Mesendoderm (in vitro differentiated cells): ENCODE measurements at places on chromosomes 7 and 10.

GRCh38 chr7:92835261-92835850, 1.0 kb downstream of the CDK6 start:
- no peaks in the 10 kb centered on the region for H3K27me3 ChIP-seq
- H3K36me3 ChIP-seq = no peaks in the 10 kb centered on the region
- H3K4me1 ChIP-seq = no peaks in the 10 kb centered on the region
- peak overlapping the region; percentile 52 for H3K27ac ChIP-seq
- peak; percentile 95 for DNase-seq

- H3K4me1 ChIP-seq = peaks cover 4% of the 10 kb centered on the region
- H3K27me3 ChIP-seq = no peaks in the 10 kb centered on the region
- H3K36me3 ChIP-seq = peaks cover 3% of the 10 kb centered on the region
- peak overlapping the region; percentile 62 for H3K27ac ChIP-seq
- H3K4me3 ChIP-seq = peak overlapping the region; percentile 71
Observed at GRCh38 chr7:100705320-100705752, 585 bp upstream of the POP7 start.

DNA sequence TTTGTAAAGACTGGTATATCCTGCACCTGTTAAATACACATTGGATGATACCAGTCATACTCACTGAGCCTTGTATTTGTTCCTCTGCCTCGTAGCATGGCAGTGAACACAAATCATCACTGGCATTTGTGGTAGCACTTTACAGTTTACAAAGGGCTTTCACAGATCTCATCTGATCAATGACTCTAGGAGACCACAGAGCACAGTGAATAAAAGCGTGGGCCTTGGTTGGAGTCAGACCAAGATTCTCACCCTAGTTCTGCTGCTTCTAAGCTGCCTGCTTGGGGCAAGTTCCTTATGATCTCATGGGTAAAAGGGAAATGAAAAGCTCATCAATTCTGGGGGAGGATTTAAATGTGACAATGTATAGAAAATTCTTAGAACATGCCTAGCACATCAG, 129.9 kb upstream of the AGK start:
- H3K27ac ChIP-seq = no peak overlapping the region
- no peaks in the 10 kb centered on the region for H3K27me3 ChIP-seq
- DNase-seq = no peak
- H3K36me3 ChIP-seq = no peaks in the 10 kb centered on the region
- H3K4me1 ChIP-seq = no peaks in the 10 kb centered on the region
- no peak overlapping the region for H3K4me3 ChIP-seq

GRCh38 chr7:50266635-50267386, 37.7 kb upstream of the IKZF1 start:
- no peak for DNase-seq
- H3K36me3 ChIP-seq = no peaks in the 10 kb centered on the region
- H3K27ac ChIP-seq = no peak overlapping the region
- H3K27me3 ChIP-seq = no peaks in the 10 kb centered on the region
- no peaks in the 10 kb centered on the region for H3K4me1 ChIP-seq

GRCh38 chr10:78991187-78991586, 77.6 kb upstream of the ZMIZ1 start:
- H3K27ac ChIP-seq = no peak overlapping the region
- DNase-seq = no peak
- H3K27me3 ChIP-seq = no peaks in the 10 kb centered on the region
- H3K4me3 ChIP-seq = no peak overlapping the region
- H3K36me3 ChIP-seq = no peaks in the 10 kb centered on the region
- H3K4me1 ChIP-seq = no peaks in the 10 kb centered on the region

DNA sequence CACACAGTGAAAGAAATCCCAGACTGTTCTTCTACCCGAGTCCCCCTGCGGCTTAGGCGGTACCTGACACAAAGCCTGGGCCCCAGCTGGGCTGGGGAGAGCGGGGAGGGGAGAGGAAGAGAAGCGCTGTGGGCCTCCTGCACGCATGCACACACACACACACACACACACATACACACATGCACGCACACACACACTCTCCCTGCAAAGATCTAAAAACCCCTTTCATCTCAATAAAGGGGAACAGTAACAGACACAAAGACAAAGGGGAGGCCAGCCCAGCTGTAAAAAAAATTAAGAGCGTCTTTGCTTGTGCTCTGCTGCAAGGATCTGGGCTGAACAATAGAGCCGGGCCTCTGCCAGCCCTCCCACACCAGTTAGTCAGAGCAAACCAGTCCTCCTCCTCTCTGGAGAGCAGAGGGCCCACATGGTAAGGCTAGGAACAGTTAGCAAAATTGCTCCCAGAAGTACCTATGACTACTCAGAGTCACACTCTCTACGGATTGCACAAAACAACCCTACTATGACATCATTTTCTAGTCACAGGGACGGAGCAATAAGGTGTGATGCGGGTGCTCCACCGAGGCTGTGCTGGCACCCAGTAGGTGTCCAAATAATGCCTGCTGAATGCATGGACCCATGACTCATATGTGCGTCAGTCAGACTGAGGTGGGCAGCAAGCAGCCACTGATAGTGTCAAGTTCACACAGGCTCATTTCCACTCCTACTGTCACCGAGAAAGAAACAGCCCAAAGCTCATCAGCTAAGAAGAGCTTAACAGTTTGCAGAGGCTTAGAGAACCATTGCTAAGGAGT, 9.2 kb downstream of the ITPRIP start:
- H3K4me3 ChIP-seq = no peak overlapping the region
- H3K36me3 ChIP-seq = no peaks in the 10 kb centered on the region
- peak overlapping the region; percentile 52 for H3K27ac ChIP-seq
- peaks cover 56% of the 10 kb centered on the region for H3K4me1 ChIP-seq
- H3K27me3 ChIP-seq = no peaks in the 10 kb centered on the region
- peak; percentile 75 for DNase-seq

DNA sequence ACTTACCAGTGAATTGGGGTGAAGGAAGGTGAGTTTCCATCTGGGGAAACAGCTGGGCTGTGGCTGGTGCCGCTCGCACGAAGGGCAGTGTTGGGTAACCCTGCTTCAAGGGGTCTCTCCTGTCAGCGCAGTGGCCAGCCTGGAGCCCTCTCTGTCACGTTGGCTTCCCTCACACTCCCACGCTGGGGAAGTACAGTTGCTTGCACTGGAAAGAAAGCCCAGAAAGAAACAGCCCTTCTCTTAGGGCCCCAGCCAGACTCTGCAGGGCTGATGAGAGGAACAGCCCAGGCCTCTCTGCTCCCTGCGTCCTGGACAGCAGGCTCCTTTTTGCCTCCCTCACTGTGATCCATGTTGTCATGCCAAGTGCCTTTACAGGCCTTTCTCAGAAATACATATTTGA, 40.3 kb upstream of the TRIM8 start:
- no peak overlapping the region for H3K4me3 ChIP-seq
- no peak for DNase-seq
- H3K27me3 ChIP-seq = no peaks in the 10 kb centered on the region
- H3K36me3 ChIP-seq = no peaks in the 10 kb centered on the region
- no peaks in the 10 kb centered on the region for H3K4me1 ChIP-seq
